Natural killer cell (primary cell): ENCODE measurements at places on chromosomes 7 and 10.
A peak's percentile ranks its signal among the peaks of the same experiment; 100 is the strongest.

DNA sequence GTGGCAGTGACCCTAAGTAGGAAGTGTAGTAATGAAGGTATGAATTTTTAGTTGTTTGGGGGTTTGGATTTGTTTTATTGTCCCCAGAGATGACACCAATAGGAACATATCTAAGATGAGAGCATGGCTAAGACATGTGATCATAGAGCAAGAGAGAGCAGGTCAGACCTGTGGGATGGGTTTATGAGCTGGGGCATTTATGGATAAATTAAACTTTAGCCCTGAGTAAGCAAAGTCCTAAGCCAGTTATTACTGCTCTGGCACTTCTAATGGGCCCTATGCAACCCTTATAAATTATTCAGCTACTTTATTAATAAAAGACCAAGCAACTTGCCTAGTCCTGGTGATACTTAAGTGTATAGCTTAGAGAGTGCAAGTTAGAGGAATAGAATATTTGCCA is 85.1 kb downstream of the LRRC4 start:
- no peak for DNase-seq

DNA sequence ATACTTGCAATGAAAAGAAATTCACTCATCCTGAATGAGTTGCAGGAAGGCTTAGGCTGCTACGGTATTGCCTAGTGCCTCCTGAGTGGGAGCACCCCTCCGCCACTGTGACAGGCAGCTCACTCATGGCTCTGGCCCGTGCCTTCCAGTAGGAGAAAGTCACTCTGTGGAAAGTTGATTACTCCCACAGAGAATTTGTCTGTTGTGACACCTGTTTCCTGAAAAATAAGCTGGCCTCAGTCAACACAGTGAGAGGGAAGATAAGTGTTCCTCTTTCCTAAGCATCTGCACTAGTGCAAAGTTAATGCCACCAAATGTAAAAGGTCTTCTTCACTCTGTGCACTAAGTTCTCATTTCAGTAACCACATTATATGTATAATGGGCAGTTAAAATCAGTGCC is 158.8 kb upstream of the INHBA start:
- DNase-seq, result no peak

DNA sequence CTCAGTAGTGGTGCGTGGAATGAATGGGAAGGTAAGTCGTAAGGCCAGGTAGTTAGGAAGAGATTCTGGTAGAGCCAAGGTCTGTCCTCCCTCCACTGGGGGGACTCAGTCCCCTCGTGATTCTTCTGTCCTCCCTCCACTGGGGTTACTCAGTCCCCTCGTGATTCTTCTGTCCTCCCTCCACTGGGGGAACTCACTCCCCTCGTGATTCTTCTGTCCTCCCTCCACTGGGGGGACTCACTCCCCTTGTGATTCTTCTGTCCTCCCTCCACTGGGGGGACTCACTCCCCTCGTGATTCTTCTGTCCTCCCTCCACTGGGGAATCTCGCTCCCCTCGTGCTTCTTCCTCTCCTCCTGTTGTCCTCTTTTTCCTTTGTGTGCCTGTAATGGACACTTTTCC is 125.1 kb downstream of the CELF2 start:
- DNase-seq, result no peak

- no peak for DNase-seq
Measured at GRCh38 chr10:69102440-69102839, 14.5 kb downstream of the SRGN start.

DNA sequence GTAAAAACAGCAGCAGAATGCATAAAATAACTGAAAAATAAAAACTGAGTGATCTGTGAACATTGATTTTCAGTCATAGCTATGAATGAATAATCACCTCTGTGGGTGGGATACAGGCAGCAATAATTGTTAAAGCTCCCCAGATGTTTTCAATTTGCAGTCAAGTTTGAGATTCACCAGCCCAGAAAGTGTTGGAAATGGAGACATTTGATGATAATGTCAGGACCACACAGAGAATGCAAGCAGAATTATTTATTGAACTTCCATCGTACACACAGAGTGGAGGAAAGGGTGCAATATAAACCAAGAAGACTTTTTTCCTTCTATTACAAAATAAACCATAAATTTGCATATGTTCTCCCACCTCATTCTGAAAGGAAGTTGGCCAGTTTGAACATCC is 601.7 kb downstream of the ANKRD7 start:
- DNase-seq, result no peak

GRCh38 chr10:62627983-62628382 is 176.5 kb upstream of the ADO start:
- DNase-seq, result no peak

DNA sequence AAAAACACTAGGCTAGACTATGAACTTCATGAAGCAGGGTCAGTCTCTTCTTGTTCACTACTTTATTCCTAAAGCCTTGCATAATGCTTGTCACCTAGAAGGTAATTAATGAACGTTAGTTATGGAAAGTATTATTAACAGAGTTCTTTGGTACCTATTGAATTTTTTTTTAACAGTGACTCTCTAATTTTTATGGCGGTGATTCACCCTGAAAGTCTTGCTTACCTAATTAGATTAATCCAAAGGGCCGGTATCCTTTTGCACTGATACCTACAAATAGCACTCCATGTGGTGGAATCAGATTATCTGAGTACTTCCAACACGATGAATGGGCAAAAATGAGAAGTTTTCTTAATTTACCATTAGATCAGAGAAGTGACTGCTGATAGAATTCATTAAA is 31.7 kb downstream of the STAM start:
- DNase-seq, result no peak

- no peak for DNase-seq
Measured at GRCh38 chr7:128161466-128162125, 79.5 kb upstream of the LEP start.

- DNase-seq, result no peak
Measured at GRCh38 chr10:52256832-52257691, 57.0 kb upstream of the DKK1 start.

DNA sequence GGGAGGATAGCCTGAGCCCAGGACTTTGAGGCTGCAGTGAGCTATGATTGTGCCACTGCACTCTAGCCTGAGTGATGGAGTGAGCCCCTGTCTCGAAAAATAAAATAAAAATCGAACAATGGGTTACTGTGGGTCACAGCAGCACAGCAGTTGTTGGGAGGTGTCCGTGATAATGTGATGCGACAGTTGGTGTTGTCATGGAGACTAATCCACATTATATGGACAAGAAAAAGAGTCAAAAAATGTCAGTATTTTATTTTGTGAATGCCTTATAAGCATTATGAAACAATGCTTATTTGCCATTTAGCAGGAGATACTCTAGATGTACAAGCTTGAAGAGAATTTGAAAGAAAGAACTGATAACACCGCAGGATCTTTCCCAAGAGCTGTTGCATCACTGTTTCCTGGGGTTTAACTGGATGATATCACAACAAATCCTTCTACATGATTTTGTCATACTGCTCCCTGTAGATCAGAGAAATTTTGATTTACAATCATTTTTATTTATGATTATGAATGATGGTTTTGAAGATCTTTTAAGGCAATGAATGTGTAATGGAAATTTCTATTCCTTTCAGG is 195.4 kb downstream of the BAMBI start:
- DNase-seq, result no peak

DNA sequence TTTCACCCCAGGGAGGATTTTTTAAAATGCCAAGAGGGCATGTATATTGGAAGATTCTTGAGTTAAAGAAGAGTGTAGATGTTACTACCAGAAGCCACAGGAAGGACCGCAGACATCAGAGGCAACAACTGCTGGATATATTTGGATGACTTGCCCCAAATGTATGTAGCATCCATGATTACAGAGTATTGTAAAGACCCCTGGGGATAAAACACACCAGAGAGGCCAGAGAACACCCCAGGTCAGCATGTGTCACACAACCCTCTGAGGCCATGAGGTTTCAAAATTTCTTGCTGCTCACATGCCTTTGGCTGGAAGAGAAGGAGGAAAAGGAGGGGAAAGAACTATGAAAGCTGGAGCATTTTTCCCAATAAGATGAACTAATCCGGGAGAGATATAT is 108.0 kb upstream of the LSM8 start:
- DNase-seq, result no peak

- no peak for DNase-seq
Measured at GRCh38 chr10:119404719-119405519, 137.6 kb downstream of the RGS10 start.

- no peak for DNase-seq
Measured at GRCh38 chr7:133207687-133208086, 45.2 kb upstream of the EXOC4 start.

DNA sequence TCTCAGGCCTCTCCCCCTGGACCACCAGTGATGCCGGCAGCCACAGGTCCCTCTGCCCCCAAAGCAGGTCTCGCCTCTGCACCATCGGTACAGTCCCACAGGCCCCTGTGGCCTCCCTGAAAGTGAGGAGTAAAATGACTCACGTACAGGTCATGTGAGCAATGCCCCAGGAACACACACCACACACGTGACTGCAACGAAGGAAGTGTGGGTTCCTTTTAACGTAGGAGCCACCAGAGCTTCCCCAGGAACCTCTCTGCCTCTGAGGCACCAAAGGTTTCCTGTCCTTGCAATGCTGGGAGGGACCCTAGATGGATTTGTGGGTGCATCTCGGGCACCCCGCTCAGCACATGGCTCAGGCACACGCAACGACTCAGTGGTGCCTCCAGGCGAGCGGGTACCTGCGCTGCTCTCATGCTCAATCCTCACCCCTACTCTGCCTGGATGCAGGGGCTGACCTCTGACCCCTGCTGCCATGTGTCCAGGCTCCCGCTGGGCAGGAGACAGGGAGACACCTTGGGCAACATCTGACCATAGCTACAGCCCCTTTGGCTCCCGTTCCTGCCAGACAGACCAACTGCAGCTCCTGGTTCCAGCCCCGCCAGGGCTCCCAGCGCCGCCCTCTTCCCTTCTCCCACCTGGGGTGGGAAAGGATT is 120.7 kb downstream of the PRKAG2 start:
- DNase-seq, result peak; percentile 73

DNA sequence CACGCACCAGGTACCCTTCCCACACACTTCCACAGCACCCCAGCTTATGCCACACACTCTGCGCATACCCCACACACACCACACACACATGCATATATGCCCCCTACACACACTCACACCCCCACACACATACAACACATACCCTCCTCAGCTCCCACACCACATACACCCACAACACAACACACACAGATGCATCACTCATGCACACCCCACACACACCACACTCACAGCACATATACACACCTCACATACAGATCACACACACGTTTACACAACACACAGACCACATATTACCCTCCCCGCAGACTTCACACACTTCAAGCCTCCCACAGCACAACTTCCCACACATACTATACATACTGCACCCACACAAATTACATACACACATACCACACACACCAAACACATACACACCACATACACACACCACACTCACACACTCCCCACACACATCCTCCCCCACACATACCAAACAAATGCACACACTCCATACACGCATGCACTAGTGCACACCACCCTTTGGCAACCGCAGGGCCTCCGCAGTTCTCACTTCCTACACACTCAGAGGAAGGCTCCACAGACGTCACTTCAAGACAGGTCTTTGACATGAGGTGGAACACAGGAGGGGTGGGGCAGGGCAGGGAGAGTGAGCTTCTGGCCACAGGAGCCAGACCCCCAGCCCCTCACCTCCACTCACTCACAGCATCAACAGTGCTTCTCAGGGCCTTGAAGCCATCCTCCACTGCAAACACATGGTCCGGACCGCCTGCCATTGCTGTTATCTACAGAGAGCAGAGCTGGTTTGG is 18.5 kb upstream of the ANTXRL start:
- DNase-seq, result no peak

DNA sequence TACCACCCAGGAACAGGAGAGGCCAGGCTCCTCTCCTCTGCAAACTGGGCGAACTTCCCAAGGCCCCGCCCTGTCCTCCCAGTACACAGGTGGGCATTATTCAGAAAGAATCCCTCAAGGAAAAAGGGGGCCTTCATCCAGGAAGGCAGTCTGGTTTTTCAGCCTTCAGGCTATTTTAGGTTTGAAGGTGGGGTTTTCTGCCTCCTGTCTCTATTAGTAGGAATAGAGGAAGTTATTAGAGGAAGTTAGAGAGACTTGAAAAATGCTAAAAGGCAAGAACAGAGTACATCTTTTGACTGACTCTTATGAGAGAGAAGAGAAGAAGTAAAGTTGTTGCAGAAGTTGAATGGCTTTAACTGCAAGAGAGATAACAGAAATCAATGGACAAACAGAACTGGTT is 250.9 kb upstream of the SORCS1 start:
- DNase-seq, result no peak

DNA sequence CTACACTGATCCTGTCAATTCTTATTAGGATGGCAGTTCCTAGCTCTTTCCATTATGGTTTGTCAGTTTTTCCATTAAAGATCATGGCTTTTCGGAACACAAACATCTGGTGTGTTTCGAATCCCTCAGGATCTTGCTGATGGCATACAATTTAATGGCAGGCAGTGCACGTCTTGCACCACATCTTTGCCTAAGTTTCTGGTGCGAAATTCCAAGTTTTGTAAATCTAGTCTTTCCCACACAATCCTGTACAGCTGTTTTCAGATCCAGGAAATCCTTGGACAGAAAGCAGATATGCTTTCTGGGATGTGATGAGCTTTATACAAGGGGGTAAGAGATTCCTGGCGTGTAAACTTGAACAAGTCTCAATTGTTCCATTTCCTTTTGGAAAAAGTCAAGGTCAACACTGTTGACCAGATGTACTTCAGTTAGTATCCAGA is 224.3 kb upstream of the PHYHIPL start:
- no peak for DNase-seq

GRCh38 chr10:78252286-78252685 is 218.6 kb downstream of the RPS24 start:
- no peak for DNase-seq

DNA sequence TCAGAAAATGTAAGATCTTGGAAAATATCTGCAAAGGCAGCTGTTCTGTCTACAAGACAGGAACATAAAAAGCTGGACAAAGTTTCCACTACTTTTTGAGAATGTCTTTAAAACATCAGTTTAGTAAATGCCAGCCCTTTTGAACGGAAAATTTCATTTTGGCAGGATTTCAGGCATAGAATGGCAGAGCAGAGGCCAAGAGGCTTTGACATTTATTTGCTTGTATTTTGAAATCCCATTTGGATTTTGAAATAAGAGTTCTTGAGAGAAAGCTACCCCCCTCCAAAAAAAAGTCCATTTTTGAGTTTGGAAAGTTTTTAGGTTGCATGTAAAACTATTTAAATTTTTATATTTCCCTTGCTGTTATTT is 3.1 kb upstream of the ETV1 start:
- no peak for DNase-seq

DNA sequence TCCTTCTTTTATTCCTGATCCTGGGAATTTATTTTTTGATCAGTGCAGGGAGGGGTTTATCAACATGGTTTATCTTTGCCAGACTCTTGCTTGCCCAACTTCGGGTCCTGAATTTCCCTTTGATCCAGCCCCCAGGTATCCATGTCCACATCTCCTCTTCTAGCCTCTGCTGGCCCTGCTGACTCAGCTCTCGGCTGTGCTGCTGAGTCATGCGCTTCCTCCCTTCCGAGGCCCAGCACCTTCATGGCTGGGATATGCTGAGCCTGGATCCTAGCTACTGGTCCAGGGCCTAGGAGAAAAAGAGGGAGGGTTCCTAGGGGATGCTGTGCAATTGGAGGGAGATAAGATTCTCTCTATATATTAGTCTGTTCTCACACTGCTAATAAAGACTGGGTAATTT is 380.7 kb upstream of the SHH start:
- DNase-seq, result no peak
